ENCODE measurements at places on chromosomes 4 and X.
A peak's percentile ranks its signal among the peaks of the same experiment; 100 is the strongest.

- H3K27me3 ChIP-seq = no peaks in the 10 kb centered on the region
- no peaks in the 10 kb centered on the region for H3K4me1 ChIP-seq
- no peaks in the 10 kb centered on the region for H3K36me3 ChIP-seq
- H3K4me3 ChIP-seq = no peak overlapping the region
- no peak overlapping the region for H3K27ac ChIP-seq
- DNase-seq = no peak
Observed at GRCh38 chrX:143683486-143683885, 37.1 kb downstream of the SPANXN2 start.

DNA sequence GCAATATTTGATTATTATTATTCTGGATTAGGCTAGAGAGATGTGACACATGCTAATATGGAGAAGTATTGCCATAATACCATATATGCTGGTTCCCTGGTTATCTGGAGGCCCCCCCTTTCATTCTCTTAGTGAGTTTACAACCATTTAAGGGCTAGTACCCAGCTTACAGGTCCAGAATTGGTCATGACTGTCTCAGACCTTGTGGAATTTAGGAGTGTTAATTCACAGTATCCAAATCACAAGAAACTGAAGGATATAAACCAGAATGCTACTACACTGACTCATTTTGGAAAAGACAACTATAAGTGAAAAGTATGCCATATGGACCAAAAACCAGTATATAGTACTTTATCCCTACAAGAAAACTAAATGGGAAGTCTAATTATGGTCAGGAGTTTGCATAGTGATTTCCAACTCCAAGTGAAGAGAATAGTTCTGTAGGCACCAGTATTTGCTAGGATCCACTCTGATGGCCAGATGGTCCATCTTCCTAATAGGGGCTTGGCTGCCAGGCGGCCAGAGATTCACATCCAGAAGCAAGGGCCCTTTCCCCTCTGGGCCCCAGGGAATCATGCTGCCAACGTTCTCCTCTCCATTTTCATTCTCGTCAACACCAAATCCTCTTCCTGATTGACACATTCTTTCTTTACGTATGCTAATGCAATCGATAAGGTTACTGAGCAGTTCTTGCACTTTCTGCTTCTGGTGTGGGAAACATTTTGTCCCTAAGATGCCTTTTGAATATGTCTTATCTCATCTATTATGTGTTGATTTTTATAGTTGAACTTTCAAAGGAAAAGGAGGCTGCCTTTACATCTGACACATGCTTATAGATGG is 123.6 kb downstream of the SHROOM3 start:
- H3K4me3 ChIP-seq = no peak overlapping the region
- H3K4me1 ChIP-seq = peaks cover 18% of the 10 kb centered on the region
- no peak for DNase-seq
- H3K27me3 ChIP-seq = no peaks in the 10 kb centered on the region
- H3K36me3 ChIP-seq = no peaks in the 10 kb centered on the region

DNA sequence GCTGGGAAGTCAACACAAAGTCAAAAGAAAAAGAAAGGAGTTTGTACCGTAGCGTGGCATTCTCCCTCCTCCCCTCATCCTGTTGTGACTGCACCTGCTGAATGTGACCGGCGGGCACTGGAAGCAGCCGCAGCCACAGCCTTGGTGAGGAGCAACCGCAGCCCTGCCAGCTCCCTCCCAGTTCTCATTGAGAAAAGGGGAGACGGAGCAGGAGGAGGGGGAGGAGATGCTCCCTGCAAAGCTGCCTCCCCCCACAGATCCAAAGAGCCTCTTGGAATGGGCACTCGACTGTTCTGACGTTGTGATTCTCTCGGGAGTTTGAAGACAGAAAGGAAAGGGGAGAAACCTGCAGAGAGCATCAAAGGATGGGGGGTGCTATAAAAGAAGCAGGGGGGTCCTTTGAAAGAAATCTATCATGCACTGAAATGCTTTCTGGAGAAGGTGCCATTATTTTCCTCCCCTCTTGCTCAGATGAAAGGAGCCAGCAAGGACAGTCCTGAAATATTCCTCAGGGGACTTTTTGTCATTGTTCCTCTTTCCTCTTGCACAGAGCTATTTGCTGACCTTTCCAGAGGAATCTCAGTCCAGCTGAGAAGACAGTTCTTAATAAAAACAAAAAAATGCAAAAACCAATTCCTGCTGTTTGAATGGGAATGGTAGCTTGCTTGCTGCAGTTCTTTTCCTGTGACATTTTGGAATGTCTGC is 429.7 kb downstream of the MAPK10 start:
- no peak overlapping the region for H3K27ac ChIP-seq
- peaks cover 24% of the 10 kb centered on the region for H3K4me1 ChIP-seq
- H3K27me3 ChIP-seq = no peaks in the 10 kb centered on the region
- H3K36me3 ChIP-seq = no peaks in the 10 kb centered on the region
- no peak for DNase-seq
- no peak overlapping the region for H3K4me3 ChIP-seq

- DNase-seq = no peak
- H3K27ac ChIP-seq = no peak overlapping the region
- no peak overlapping the region for H3K4me3 ChIP-seq
- H3K36me3 ChIP-seq = no peaks in the 10 kb centered on the region
- H3K27me3 ChIP-seq = no peaks in the 10 kb centered on the region
- H3K4me1 ChIP-seq = peaks cover 18% of the 10 kb centered on the region
Observed at GRCh38 chr4:176238826-176239225, 30.2 kb downstream of the ASB5 start.

- peaks cover 8% of the 10 kb centered on the region for H3K27me3 ChIP-seq
- peak; percentile 79 for DNase-seq
- H3K36me3 ChIP-seq = no peaks in the 10 kb centered on the region
- H3K4me3 ChIP-seq = peak overlapping the region; percentile 35
Observed at GRCh38 chr4:1512738-1513660, 106.8 kb upstream of the NKX1-1 start.

All from cardiac muscle cell (in vitro differentiated cells and primary cell).